ENCODE measurements at places on chromosomes 3 and 15. TPM values are rescaled to one million over a fixed set of nuclear protein-coding genes. Genes with fewer than 3 reads are reported as not detected.

CTSH gene
- total RNA-seq, result 9.8 TPM

TLR9 gene
- total RNA-seq, result 0.16 TPM

AHSG gene
- total RNA-seq, result not detected

ZIC1 gene
- total RNA-seq, result not detected

HERC2 gene
- total RNA-seq, result 37.3 TPM

C3orf52 gene
- 2.8 TPM for total RNA-seq

BCL2A1 gene
- total RNA-seq, result 56.8 TPM

SLC22A14 gene
- not detected for total RNA-seq

- DNase-seq, result no peak
- H3K36me3 ChIP-seq, result no peaks in the 10 kb centered on the region
Measured at GRCh38 chr3:65591313-65591712, 447.4 kb downstream of the MAGI1 start.

DNA sequence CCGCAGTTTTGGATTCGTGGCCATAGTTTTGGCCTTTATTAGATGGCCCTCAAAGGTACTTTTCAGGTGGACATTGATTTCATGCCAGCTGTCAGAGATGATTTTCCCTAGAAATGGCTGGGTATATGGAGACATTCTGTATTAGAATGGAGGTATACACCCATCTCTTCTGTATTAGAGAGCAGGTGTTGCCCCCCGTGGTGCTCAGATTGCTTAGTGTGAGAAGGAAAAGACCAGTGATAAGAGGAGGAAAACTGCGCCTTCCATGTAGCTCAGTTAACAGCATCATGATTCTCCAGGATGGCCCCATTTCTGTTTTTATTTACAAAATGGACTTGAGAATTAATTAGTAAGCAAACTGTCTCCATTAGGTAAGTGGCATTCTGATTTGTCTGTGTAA, 145.9 kb downstream of the IGF1R start:
- no peak overlapping the region for H3K4me3 ChIP-seq
- no peaks in the 10 kb centered on the region for H3K36me3 ChIP-seq
- H3K4me1 ChIP-seq, result peaks cover 9% of the 10 kb centered on the region
- DNase-seq, result no peak

DNA sequence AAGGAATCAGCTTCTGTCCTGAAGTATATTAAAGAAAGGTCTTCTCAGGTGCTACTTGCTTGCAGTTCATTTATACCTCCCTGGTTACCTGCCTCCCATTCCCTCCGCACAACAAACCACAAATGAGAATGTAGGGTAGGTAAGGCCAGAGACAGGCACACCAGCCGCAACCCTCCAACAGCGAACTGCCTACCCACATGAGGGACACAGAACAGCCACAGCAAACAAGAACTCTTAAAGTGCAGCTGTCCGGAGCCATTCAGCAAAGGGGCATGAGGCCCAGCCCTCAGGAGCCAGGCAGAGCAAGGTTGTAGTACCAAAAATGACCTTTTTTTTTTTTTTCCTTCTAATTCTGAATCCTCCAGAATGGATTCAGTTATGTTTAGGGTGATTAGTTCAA, 52.4 kb downstream of the SPSB4 start:
- no peaks in the 10 kb centered on the region for H3K36me3 ChIP-seq
- H3K4me1 ChIP-seq, result no peaks in the 10 kb centered on the region
- H3K4me3 ChIP-seq, result no peak overlapping the region
- H3K27ac ChIP-seq, result no peak overlapping the region

- no peak for DNase-seq
- H3K4me3 ChIP-seq, result no peak overlapping the region
- H3K36me3 ChIP-seq, result peaks cover 15% of the 10 kb centered on the region
- no peaks in the 10 kb centered on the region for H3K27me3 ChIP-seq
- peaks cover 34% of the 10 kb centered on the region for H3K4me1 ChIP-seq
- no peak overlapping the region for H3K27ac ChIP-seq
Measured at GRCh38 chr3:17089314-17089700, 204.6 kb downstream of the PLCL2 start.

- H3K4me3 ChIP-seq, result peak overlapping the region; percentile 24
- no peak overlapping the region for H3K27ac ChIP-seq
- H3K4me1 ChIP-seq, result peaks cover 25% of the 10 kb centered on the region
- H3K27me3 ChIP-seq, result no peaks in the 10 kb centered on the region
- H3K36me3 ChIP-seq, result no peaks in the 10 kb centered on the region
Measured at GRCh38 chr3:129593595-129594339, 12.7 kb downstream of the PLXND1 start.

DNA sequence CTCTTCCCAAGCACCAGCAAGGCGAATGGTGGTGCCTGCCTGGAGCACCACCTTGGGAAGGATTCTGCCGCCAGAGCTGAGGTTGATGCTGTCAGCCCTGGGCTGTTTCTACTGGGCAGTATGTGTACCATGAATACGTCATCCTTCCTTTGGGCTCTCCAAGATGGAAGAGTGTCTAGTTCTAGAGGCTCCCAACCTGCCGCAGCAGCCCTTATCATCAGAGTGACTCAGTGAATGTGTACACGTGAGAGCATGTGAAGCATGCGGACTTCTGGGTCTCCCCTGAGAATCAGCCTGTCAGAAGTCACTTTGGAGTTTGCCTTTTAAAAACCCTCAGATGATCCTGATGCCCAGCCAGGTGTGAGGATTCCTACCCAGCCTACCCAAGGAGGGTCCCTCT, 20.9 kb downstream of the PLA2G4D start:
- H3K27ac ChIP-seq, result no peak overlapping the region
- no peaks in the 10 kb centered on the region for H3K4me1 ChIP-seq
- no peak for DNase-seq
- H3K27me3 ChIP-seq, result no peaks in the 10 kb centered on the region

GRCh38 chr15:68711406-68711805, 109.3 kb downstream of the ANP32A start:
- H3K4me1 ChIP-seq, result no peaks in the 10 kb centered on the region
- no peak overlapping the region for H3K4me3 ChIP-seq
- no peaks in the 10 kb centered on the region for H3K27me3 ChIP-seq
- DNase-seq, result no peak
- no peak overlapping the region for H3K27ac ChIP-seq
- H3K36me3 ChIP-seq, result no peaks in the 10 kb centered on the region
